ENCODE measurements at places on chromosomes 1 and 21. TPM values are rescaled to one million over a fixed set of nuclear protein-coding genes. Genes with fewer than 3 reads are reported as not detected.

UAP1 gene
- 259 TPM for total RNA-seq

NCF2 gene
- total RNA-seq: 0.19 TPM

OPRD1 gene
- not detected for total RNA-seq

UQCRHL gene
- total RNA-seq: 2.0 TPM

OR6P1 gene
- total RNA-seq: not detected

ERG gene
- 0.56 TPM for total RNA-seq

EPHB2 gene
- 2.3 TPM for total RNA-seq

MCOLN3 gene
- total RNA-seq: 0.28 TPM

RXFP4 gene
- total RNA-seq: under 0.01 TPM

BCAR3 gene
- 35.1 TPM for total RNA-seq

PYHIN1 gene
- total RNA-seq: not detected

TTC22 gene
- not detected for total RNA-seq

TCHHL1 gene
- not detected for total RNA-seq

NTNG1 gene
- 1.3 TPM for total RNA-seq

TEX35 gene
- not detected for total RNA-seq

IER5 gene
- total RNA-seq: 34.1 TPM

DNAJC6 gene
- total RNA-seq: 8.7 TPM

HSD3B1 gene
- total RNA-seq: not detected

BLACAT1 gene
- total RNA-seq: not detected

INKA2 gene
- 30.7 TPM for total RNA-seq

HHIPL2 gene
- total RNA-seq: not detected

FCRL6 gene
- not detected for total RNA-seq

TDRD5 gene
- total RNA-seq: not detected

C1orf185 gene
- total RNA-seq: not detected

CDCA8 gene
- total RNA-seq: 1.4 TPM

SELP gene
- 1.4 TPM for total RNA-seq

TNFRSF4 gene
- not detected for total RNA-seq

LEMD1 gene
- total RNA-seq: not detected

MPZ gene
- total RNA-seq: 1.7 TPM

LUZP1 gene
- 16.3 TPM for total RNA-seq

SHISAL2A gene
- not detected for total RNA-seq

WDR3 gene
- 31.2 TPM for total RNA-seq

NUDT4B gene
- 29.7 TPM for total RNA-seq

ADORA3 gene
- total RNA-seq: not detected

DNM3 gene
- total RNA-seq: 0.77 TPM

SERPINC1 gene
- total RNA-seq: not detected

AMPD1 gene
- not detected for total RNA-seq

BACE2 gene
- total RNA-seq: 25.5 TPM
